ENCODE measurements at places on chromosomes 12 and 14.

- peak; percentile 12 for DNase-seq
Measured at GRCh38 chr12:1234073-1234472, 243.1 kb downstream of the ERC1 start.

DNA sequence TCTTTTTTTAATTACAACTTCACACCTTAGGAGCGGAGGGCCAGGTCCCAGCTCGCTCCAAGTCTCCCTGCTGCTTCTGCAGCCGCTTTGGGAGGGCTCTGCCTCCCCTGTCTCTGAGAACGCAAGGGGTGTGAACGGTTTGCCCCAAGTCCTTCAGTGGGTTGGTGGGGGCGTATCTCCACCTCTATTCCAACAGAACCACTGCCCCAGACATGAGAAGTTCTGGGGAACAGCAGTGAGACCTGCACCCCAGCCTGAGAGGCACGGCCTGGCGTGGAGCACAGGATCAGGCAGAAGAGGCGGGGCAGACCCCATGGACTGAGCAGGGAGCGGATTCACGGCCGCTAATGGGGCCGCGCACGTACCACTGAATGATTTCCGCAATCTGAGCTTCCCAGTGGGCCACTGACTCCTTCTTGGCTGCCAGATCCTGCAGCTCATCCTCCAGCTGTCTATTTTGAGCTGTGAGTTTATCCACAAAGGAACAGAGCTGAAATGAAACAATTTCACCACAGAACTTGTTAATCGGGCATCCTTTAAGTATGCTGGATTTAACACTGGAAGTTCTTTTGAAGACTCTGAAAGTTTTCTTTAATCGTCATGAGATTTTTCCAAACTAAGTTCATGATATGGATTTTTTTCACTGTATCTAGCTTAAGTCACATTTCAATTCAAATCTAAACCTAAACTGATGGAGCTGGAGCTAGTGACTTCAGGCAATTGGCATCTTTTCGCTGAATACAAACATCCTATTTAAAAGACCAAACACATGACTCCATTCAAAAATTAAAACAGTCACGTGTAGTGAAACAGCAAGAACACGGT is 44.4 kb downstream of the AMN start:
- DNase-seq, result no peak

- peak; percentile 25 for DNase-seq
Measured at GRCh38 chr14:91945751-91946621, 1.5 kb downstream of the FBLN5 start.

- DNase-seq, result no peak
Measured at GRCh38 chr12:65106948-65107347, 14.2 kb downstream of the WIF1 start.

GRCh38 chr14:56515739-56516138 is 63.9 kb upstream of the TMEM260 start:
- DNase-seq, result no peak

Data from fibroblast of skin of right biceps (primary cell).